Cardiac septum (tissue), 1 donor: ENCODE measurements at places on chromosomes 2 and 18. TPM values are rescaled to one million over a fixed set of nuclear protein-coding genes. Genes with fewer than 3 reads are reported as not detected.
A peak's percentile ranks its signal among the peaks of the same experiment; 100 is the strongest.

The UGT1A5 gene
- not detected for total RNA-seq

The TACR1 gene
- not detected for total RNA-seq

The XIRP2 gene
- 537 TPM for total RNA-seq

The TXNDC2 gene
- not detected for total RNA-seq

The CHN1 gene
- total RNA-seq = 23.8 TPM

The EPC2 gene
- 27.5 TPM for total RNA-seq

The REG1B gene
- total RNA-seq = not detected

The CTNNA2 gene
- total RNA-seq = 0.13 TPM

The KRTCAP3 gene
- not detected for total RNA-seq

DNA sequence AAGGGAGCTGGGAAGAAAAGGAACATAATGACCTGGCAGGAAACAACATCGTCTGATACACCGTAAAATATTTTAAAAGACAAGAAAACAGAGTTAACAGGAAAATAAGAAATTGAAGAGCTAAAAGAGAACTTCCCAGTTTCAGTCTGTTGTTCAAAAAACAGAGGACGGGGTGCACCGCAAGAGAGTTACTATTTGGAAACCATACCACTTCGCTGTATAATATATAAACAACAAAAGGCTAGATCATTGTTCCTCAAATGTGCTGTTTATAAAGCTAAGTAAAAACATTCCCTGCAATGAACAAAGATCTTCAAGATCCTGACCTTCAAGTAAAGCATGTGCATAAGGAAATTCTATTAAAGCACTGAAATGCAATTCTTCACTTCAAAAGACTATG lies 2.1 kb downstream of the PPP3R1 start:
- no peak for DNase-seq

DNA sequence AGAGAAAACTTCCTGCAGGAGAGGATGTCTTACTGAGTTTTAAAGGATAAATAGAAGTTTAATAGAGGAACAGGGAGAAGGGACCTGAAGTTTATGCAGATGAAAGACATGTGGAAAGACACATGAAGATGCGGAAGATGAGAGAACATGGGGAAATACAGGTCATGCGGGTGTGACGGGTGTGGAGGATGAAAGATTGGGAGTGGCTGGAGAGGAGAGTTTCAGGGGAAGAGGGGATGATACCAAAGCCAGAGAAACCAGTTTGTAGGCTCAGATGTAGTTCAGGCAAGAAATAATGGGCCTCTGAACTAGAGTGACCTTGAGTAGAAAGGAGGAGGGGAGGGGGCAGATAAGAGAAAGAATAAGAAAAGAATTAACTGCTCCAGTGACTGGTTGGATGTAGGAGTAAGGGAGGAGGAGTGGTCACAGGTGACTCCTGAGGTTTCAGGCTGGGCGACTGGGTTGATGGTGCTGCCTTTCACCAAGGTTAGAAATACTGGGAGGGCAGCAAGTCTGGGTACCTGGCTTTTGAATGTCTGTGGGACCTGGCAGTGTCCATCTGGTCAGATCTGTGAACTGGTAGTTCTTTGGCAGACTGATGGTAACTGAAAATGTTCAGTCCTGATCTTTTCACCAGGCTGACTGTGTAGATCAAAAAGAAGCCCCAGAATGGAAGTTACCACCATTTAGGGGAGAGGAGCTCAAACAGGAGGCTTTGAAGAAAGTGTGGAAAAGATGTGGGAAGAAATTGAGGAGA lies 69.4 kb downstream of the TET3 start:
- no peak for DNase-seq

- no peak for DNase-seq
Measured at GRCh38 chr2:128585706-128586105, 267.0 kb upstream of the HS6ST1 start.

- DNase-seq = no peak
Measured at GRCh38 chr2:21664083-21664482, 540.3 kb downstream of the TDRD15 start.

- no peak for DNase-seq
Measured at GRCh38 chr2:238716585-238716984, 131.3 kb upstream of the TWIST2 start.

GRCh38 chr18:63312737-63313395 lies 6.7 kb downstream of the BCL2 start:
- no peak for DNase-seq

- DNase-seq = no peak
Measured at GRCh38 chr2:128301501-128301966, 17.1 kb downstream of the HS6ST1 start.

GRCh38 chr2:26580151-26580550 lies 61.0 kb downstream of the CIB4 start:
- peak; percentile 38 for DNase-seq

- DNase-seq = no peak
Measured at GRCh38 chr2:207408086-207408794, 121.5 kb upstream of the CREB1 start.

- no peak for DNase-seq
Measured at GRCh38 chr2:197327073-197327471, 16.5 kb upstream of the ANKRD44 start.

GRCh38 chr2:223020971-223021675 lies 30.9 kb upstream of the KCNE4 start:
- DNase-seq = no peak

- no peak for DNase-seq
Measured at GRCh38 chr2:74585406-74586185, 31.1 kb downstream of the DOK1 start.

GRCh38 chr18:74065366-74065765 lies 82.3 kb downstream of the FBXO15 start:
- DNase-seq = no peak

DNA sequence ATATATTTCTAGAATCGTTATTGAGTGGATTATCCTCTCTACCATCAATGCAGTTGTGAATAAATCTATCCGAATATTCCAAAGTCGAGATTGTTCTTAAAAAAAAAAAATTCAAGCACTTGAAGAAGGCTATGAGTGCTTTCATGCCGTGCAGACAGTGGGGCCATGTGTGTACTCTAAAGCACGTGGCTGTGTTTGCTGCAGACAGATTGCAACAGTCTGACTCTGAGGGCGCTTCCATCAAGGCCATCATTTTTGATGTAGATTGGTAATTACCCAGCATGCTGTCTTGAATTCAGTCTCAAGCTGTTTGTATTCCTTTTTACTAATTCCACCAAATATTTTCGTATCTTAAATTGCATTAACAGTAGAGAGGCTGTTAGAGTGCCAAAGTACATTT lies 325.9 kb upstream of the LINC00305 start:
- DNase-seq = no peak

DNA sequence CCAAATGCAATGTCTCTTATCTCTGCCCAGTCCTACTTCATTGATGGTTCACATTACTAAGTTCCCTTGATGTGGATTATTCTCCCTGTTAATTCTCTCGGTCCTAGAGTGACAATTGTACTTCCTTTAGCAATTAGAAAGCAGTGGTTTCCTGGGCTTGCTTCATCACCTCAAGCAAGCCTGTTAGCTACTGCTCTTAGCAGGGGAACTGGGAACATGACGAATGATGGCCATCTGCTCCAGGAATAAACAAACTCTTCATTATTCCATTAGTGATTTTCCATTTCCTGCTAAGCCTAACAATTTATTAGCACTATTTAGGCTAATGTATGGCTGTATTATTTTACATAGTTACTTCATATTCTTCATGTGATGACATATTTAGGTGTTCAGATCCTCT lies 331.8 kb downstream of the MTX2 start:
- DNase-seq = no peak

- no peak for DNase-seq
Measured at GRCh38 chr2:199955007-199955338, 318 bp downstream of the TYW5 start.

DNA sequence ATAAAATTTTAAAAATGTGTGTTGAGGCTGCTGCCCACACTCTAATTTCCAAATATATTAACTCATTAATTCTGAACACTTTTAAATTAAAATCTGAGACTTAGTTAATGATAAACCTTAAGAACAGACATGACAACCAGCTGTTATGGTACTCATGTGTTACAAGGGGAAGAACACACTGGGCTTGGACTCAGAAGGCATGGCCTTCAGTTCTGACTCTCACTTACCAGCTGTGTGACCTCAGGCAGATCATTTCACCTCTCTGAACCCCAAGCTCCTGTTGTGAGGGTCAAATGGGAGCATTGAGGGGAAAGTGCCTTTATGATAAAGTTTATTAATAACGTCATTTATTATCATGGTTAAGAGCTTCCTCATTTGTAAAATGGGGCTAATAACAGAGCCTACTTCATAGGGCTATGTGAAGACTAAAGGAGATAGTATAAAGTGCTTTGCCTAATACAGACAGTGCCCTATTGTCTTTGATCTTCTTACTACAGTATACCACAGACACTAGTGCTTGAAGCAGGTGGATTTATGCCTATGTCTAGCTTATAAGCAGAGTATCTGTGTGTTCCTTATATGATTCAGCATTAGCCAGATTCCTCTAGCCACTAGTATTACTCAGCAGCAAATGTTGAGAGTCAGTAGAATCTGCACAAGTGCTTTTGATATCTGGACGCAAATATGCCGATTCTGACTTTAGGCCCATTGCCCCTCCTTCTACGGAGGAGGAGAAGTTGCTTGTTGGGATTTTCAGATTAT lies 99.6 kb downstream of the SGPP2 start:
- DNase-seq = no peak

GRCh38 chr2:102880731-102881130 lies 118.9 kb downstream of the TMEM182 start:
- DNase-seq = no peak

GRCh38 chr2:87995756-87996155 lies 20.6 kb downstream of the RNU2-63P start:
- no peak for DNase-seq

GRCh38 chr2:83730223-83730622 lies 728.9 kb downstream of the SUCLG1 start:
- DNase-seq = no peak
